NCI-H510A treated with DMSO at 0.1 percent for 48 hours (cell line): ENCODE measurements at places on chromosomes 1 and 21.
A peak's percentile ranks its signal among the peaks of the same experiment; 100 is the strongest.

- no peak for DNase-seq
Measured at GRCh38 chr1:17434016-17434415, 5.5 kb downstream of the RCC2 start.

DNA sequence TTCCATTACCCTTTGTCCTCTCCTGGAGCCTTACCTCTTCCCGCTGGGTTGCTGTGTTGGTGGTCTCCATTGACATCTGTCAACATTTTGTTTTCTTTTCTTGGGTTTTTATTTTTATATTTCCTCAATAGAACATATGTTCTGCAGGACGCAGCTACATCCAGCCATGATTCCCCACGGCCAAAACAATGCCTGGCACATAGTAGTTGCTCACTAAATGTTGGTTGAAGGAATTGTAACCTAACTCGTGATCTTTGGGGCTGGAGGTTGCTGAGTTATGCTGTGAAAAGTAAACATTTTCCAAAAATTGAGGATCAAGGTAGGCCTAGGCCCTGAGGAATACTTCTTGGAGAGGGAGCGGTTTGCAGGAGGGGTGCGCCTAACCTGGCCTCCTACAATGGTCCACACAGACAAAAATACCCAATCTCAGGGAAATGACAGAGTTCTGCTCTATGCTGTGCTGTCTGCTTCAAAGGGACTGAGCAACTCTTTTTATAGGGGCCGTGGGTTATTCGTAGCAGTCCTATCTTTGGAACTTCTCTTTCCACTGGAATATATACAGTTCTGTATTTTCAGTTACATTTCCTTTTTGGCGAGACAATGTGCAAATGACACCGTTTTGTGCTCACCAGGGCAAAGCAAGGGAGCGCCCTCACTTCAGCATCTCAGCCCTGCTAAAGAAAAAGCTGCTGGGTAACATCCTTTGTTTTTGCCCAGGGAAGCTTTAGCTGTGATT lies 1.4 kb downstream of the PDPN start:
- no peak for DNase-seq

DNA sequence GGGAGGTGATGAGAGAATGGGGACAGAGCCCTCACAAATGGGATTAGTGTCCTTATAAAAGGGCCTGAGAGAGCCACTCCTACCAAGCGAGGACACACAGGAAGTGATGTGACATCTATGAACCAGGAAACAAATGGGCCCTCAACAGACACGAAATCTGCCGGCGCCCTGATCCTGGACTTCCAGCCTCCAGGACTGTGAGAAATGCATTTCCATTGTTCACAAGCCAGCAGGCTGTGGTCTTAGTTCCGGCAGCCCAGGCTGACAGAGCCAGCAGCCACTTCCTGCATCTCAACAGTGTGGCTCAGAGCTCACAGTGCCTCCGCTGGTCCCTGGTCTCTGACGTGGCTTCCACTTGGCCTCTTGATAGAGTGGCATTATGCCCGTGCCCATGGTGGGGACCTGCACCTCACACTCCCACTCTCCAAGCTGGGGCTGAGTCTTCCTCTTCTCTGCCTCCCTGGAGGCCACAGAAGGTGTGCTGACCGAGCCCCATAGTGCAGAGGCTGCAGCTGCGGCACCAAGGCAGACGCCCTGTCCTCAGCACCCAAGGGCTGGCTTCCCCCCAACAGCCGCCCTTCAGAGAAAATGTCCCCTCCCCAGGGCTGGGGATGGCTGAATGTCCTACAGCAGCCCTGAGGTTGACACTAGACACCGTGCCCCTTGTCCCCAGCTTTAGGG lies 44.9 kb downstream of the ACOT7 start:
- DNase-seq = no peak

DNA sequence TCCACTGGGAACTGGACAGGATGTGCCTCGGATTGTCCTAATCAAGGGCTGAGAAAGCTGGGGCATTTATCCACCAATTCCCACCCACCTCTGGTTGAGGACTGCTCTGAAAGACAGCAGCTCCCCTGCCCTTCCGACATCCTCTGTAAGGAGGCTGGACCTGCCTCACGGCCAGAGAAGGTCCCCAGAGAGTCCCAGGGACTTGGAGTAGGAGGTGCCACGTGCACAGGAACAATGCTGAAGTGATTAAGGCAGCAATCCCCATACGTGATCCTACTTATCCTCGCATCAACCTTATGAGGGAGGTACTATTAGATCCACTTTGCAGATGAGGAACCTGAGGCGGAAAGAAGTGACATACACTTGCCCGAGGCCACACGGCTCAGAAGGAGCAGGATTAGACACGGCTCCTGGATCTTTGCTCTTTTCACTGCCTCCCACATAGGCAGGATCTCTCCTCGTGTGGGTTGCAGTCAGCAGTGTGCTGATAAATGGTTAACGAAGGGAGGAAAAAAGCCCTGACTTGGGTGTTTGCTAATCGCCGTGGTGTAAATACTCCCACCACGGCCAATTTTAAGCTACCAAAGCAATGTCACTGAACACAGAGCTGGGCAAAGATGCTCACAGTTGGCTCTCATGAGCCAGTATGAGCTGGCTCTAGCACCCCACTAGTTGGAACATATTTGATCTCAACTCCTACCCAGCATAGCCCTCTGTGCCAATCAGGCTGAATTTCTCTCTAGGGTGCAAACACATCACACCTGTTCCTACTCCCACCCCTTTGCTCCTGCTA lies 18.6 kb upstream of the LDLRAP1 start:
- no peak for DNase-seq

- peak; percentile 75 for DNase-seq
Measured at GRCh38 chr1:4527819-4528218, 126.6 kb upstream of the AJAP1 start.

DNA sequence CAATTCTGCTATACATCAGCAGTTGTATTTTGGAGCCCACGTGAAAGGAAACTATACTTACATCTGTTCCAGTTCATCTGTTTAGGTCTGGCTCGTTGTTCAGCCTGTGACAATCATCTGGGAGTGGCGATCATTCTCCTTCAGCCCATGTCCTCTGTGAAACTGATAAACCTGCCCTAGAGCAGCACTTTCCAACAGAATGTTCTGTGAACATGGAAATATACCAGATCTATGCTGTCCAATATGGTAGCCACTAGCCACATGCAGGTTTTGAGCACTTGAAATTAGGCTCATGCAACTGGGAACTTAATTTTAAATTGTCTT lies 24.5 kb upstream of the COQ8A start:
- DNase-seq = no peak

DNA sequence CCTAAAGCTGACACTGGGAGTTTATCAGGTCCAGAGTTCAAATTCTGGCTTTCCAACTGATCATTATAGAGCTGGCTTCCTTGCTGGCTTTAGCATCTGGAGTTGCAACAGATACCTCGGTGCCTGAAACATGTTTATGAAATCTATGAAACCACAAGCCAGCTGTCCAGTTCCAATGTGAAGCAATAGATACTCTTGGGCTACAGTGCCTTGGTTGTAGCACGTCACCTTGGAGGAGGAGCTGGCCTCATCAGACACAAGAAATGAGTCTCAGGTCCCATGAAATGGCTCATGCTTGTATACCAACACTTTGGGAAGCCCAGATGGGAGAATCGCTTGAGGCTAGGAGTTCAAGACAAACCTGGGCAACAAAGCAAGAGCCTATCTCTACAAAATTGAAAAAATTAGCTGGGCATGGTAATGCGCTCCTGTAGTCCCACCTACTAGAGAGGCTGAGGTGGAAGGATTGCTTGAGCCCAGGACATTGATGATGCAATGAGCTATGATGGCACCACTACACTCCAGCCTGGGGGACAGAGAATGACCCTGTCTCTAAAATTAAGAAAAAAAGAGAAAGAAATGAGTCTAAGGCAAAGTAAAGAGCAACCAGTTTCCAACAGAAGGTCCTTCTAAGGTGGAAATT lies 132.5 kb upstream of the ZNF648 start:
- no peak for DNase-seq

GRCh38 chr1:165632152-165632469 lies 1.1 kb downstream of the MGST3 start:
- DNase-seq = no peak

GRCh38 chr1:233664253-233664652 lies 50.3 kb downstream of the KCNK1 start:
- DNase-seq = no peak

DNA sequence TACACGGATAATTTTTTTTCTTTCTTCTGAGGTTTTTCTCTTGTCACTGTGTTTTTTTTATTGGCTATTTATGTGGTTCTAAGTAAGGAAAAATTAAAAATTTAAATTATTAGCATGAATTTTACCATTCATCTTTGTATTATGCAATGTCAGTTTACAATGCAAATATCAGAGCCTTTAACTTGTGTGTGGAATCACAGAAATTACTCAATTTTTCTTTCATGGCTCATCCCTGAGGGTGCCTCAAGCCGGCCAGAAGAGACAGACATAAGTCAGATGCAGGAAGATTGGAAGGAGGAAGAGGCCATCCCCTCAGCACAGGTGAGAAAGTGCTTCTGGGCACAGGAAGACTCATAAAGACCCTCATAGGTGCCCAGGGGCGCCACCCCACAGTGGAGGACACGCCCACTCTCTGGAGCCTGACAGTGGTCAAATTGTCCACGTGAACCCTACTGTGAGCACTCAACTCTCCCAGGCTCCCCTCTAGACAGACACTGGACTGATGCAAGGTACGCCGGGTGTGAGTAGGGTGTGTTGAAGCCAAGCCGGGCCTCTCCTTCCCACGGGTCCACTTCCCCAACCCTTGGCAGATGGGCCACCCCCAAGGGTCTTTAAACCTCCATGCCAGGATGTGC lies 9.5 kb upstream of the LDLRAP1 start:
- no peak for DNase-seq

- DNase-seq = no peak
Measured at GRCh38 chr1:223820971-223821370, 24.8 kb downstream of the TP53BP2 start.

DNA sequence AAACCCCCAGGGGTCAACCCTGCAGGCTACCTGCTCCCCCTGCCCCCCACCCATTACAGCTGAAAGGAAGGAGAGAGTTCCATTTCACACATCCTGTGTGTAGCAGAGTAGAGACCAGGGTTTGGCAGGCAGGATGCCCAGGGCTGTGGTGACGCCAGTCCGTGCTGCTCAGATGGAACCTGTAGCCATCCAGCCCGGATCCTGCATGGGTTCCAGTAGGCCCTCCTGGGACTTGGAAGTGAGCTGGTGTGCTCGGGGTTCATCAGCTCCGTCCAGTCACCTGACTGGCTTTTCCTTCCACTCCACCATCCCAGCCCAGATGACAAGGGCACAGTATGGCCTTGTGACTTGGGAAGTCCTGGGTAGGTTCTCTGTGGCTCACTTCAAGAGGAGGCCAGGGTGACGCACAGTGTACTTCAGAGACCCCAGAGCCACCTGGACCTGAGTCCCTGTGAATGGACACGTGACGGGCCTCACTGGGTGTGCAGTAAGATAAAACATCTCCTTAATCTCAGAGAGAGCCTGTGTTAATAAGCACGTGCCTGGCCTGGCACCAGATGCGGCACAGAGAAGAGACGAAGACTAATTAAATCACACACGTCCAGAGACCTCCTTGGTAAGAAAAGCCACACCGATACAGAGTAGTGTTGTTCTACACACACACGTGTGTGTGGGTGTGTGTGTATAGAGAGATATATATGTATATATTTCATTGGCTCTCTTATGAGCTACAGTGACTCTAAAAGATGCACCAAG lies 16.0 kb downstream of the ITPKB start:
- DNase-seq = no peak

- peak; percentile 21 for DNase-seq
Measured at GRCh38 chr1:84427250-84428188, 29.2 kb downstream of the DNASE2B start.

GRCh38 chr1:48697066-48697707 lies 79.5 kb downstream of the BEND5 start:
- DNase-seq = peak; percentile 56

- DNase-seq = no peak
Measured at GRCh38 chr1:15734296-15734695, 1.8 kb upstream of the SLC25A34 start.

- no peak for DNase-seq
Measured at GRCh38 chr1:184311580-184311979, 75.2 kb upstream of the C1orf21 start.

DNA sequence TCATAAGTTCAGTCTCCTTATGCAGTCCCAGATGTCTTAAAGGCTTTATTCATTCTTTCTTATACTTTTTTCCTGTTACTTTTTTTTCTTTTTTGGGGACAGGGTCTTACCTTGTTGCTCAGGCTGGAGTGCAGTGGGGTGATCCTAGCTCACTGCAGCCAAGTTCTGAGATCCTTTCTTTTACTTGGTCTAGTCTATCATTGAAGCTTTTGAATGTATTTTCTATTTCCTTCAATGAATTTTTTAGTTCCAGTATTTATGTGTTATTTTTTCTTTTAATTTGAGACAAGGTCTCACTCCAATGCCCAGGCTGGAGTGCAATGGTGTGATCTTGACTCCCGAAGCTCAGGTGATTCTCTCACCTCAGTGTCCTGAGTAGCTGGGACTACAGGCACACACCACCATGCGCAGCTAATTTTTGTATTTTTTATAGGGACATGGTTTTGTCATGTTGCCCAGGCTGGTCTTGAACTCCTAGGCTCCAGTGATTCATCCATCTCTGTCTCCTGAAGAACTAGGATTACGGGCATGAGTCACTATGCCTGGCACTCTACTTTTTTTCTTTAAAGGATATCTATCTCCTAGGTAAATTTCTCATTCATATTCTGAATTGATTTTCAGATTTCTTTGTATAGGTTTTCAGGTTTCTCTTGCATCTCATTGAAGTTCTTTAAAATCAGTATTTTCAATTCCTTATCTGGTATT lies 26.1 kb upstream of the GTF2B start:
- no peak for DNase-seq

DNA sequence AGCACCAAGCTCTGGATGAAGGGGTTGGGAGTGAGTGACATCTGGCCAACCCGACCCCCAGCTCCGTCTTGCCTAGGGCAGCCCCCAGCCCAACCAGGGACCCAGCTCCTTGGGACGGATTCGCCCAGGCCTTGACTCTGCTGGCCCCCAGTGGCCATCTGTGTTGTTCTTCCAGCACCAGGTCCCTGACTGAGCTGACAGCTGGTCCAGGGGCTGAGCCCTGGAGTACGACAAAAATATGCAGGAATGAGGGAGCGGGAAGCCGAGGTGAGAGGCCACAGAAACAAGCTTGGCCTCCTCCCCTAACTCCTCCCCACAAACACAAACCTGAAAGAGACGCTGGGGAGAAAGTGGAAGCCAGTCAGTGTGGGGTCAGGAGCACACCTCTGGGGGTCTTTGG lies 55.0 kb upstream of the PAX7 start:
- peak; percentile 33 for DNase-seq
